ENCODE measurements at places on chromosomes 11 and 22.

DNA sequence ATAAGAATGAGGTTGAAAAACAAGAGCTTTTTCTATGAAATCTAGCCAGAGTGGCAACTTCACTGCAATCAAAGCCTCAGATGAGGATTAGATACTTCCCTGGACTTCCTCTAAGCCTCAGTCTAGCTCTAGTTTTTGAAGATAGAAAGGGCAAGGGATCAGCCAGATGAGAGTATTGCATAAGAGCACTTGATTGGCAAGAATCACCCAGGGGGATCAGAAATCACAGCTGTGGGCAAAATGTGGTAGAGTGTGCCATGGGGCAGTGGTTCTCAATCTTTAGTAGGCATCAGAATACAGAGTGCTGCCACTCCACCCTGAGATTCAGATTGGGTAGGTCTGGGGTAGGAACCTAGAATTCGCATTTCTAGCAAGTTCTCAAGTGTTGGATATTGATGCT, 82.4 kb downstream of the EXT2 start:
- H3K4me3 ChIP-seq: no peak overlapping the region
- H3K4me1 ChIP-seq: no peaks in the 10 kb centered on the region
- no peak for DNase-seq

GRCh38 chr11:65709661-65710060, 2.4 kb upstream of the KAT5 start:
- H3K4me1 ChIP-seq: peaks cover 12% of the 10 kb centered on the region
- H3K27ac ChIP-seq: no peak overlapping the region
- no peak for DNase-seq
- H3K27me3 ChIP-seq: 0 out of 2 replicates have a peak, but pooled peaks cover 2% of the 10 kb centered on the region

DNA sequence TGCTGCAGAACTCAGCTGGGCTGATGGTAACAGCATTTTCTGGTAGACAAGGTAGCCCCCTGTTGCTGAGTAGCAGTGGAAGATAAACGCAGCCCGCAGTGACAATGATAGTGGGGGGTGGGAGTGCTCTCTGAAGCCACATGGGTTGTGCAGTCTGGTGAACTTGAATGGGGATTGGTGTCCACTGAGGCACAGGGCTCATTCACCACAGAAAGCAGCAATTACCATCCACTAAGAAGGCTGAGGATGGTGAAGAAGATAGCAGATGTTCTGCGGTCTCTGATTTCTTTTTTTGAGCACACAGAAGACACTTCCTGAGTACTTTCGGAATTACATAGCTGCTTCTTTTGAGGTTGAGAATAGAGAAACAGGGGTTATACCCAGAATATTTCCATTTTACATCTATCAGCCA, 150.3 kb downstream of the LRRC4C start:
- no peaks in the 10 kb centered on the region for H3K4me1 ChIP-seq
- H3K27me3 ChIP-seq: no peaks in the 10 kb centered on the region
- no peaks in the 10 kb centered on the region for H3K36me3 ChIP-seq

DNA sequence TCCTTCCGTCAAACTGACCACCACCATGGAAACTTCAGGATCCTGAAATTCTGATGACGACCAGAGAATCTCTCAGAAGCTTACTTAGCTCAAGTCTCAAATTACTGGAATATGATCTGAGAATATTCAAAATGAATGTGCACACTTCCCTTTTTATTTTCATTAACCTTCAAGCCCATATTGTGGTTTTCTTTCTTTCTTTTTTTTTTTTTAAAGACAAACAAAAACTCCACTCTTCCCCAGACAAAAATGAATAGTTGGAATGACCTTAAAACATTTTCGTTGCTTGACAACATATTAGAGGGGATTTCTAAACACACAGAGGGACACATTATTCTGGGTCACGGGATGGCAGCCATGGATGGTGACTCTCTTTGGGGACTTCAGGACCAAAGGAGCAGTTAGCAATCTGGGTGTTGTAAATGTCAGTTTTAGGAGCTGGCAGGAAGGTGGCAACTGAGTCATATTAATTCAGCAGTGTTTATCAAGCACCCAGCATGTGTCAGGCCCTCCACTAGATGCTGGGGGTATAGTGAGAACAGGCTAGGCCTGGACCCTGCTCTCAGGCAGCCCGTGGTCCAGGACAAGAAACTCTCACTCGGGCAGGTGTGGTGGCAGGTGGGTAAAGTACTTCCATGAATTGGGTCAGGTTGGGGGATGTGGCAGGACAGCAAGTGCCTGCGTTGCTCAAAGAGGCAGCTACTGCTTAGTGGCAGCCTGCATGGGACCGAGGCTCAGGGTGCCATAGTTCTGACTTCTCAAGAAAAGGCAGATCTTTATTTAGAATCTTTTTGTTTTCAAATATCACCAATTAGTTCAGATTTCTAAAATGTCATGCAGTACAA, 126.1 kb downstream of the HIPK3 start:
- no peaks in the 10 kb centered on the region for H3K27me3 ChIP-seq
- no peak overlapping the region for H3K4me3 ChIP-seq
- peaks cover 2% of the 10 kb centered on the region for H3K4me1 ChIP-seq
- H3K36me3 ChIP-seq: no peaks in the 10 kb centered on the region
- no peak for DNase-seq

- peaks cover 3% of the 10 kb centered on the region for H3K27me3 ChIP-seq
- H3K36me3 ChIP-seq: no peaks in the 10 kb centered on the region
- H3K4me1 ChIP-seq: no peaks in the 10 kb centered on the region
- no peak for DNase-seq
These were observed 117.1 kb downstream of the ENTHD1 start for GRCh38 chr22:39776295-39777009.

DNA sequence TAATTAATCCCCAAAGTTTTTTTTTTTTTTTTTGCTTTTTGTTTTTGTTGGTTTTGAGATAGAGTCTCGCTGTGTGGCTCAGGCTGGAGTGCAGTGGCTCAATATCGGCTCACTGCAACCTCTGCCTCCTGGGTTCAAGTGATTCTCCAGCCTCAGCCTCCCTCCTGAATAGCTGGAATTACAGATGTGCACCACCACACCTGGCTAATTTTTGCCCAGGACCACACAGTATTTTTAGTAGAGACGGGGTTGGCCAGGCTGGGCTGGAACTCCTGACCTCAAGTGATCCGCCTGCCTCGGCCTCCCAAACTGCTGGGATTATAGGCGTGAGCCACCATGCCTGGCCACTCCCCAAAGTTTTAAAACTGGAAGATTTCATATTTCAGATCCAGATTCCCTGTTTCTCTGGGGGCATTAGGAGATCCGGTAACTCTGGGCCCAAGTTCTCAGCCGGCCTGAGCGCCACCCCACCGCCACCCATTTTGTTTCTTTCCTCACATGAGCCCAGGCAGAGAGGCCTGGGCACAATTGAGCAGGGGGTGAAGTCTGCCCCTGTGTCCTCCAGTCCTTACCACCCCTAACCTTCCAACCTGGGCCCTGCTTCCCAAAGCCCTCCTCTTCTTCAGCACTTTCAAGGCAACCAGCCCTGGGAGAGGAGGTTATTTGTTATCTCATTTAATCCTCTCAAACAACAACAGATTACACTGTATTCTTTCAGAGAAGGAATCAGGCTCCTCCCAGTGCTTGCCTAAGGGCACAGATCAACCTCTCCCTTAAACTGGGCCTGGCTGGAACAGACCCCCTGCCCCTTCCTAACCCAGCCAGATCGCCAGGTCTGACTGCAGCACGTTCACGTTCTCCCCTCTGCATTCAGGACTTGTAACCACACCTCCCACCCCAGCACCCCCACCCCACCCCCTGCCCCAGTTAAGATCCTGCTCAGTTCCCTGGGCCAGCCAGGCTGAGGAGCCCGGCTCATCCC, 1.9 kb upstream of the CSNK1E start:
- H3K4me1 ChIP-seq: peaks cover 19% of the 10 kb centered on the region
- H3K27me3 ChIP-seq: no peaks in the 10 kb centered on the region
- H3K4me3 ChIP-seq: no peak overlapping the region

GRCh38 chr11:98565311-98565710, 455.4 kb upstream of the CNTN5 start:
- H3K27me3 ChIP-seq: no peaks in the 10 kb centered on the region
- no peaks in the 10 kb centered on the region for H3K4me1 ChIP-seq
- no peak overlapping the region for H3K4me3 ChIP-seq
- H3K27ac ChIP-seq: no peak overlapping the region
- no peaks in the 10 kb centered on the region for H3K36me3 ChIP-seq
- no peak for DNase-seq

DNA sequence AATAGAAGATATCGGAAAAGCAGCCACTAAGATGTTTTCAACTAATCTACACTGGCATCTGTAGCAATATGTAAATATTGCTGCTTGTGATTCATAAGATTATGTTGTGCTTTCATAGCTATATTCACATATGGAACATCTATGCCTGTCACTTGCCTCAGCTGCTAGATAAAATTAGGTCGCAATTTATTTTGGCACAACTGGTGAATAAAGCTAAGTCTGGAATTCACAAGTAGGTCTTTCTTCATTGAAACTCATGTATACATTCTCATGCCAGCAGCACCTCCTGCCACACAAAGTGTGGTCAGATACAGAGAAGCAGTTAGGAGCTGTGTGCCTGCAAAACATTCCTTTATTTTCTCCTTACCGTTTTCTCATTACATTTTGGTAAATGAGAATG, 543.3 kb upstream of the CHORDC1 start:
- no peaks in the 10 kb centered on the region for H3K4me1 ChIP-seq
- H3K36me3 ChIP-seq: no peaks in the 10 kb centered on the region
- DNase-seq: no peak
- H3K4me3 ChIP-seq: no peak overlapping the region
- H3K27ac ChIP-seq: no peak overlapping the region

- no peaks in the 10 kb centered on the region for H3K36me3 ChIP-seq
- peak overlapping the region; percentile 85 for H3K27ac ChIP-seq
- H3K27me3 ChIP-seq: no peaks in the 10 kb centered on the region
These were observed 646 bp upstream of the PATZ1 start for GRCh38 chr22:31346733-31347250.

- no peak for DNase-seq
- no peaks in the 10 kb centered on the region for H3K27me3 ChIP-seq
- H3K27ac ChIP-seq: peak overlapping the region; percentile 89
- H3K4me3 ChIP-seq: no peak overlapping the region
- peaks cover 100% of the 10 kb centered on the region for H3K4me1 ChIP-seq
These were observed 55.0 kb downstream of the MYH9 start for GRCh38 chr22:36332623-36333332.

DNA sequence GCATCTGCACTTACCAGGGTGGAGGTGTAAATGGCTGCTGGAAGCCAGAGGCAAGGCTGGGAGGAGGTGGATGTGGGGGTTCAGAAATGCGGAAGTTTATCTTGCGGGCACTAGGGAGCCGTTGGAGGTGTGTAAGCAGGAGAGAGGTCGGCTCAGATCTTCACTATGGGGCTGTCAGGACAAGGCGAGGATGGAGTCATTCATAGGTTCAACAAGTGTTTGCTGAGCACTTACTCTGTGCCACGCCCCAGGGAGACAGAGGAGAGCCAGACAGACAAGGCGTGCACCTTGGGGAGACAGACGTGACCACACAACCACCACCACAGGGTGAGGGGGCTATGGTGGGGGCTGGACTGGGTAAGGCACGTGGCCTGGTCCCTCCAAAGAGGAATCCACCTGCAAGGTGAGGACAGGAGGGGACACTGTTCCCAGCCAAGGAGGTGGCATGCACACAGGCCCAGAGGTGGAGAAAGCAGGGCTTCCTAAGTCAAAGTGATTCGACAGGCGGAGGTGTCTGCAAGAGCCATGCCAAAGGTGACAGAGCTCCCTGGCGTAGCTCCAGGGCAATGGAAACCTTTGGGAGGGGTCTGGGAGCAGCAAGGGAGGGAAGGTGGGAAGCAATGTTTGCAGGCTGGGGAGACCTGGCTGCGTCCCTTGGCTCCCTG, 30.8 kb upstream of the TCF20 start:
- H3K27me3 ChIP-seq: no peaks in the 10 kb centered on the region
- DNase-seq: no peak
- no peak overlapping the region for H3K4me3 ChIP-seq
- no peaks in the 10 kb centered on the region for H3K36me3 ChIP-seq

- H3K4me1 ChIP-seq: no peaks in the 10 kb centered on the region
- H3K4me3 ChIP-seq: no peak overlapping the region
- H3K27me3 ChIP-seq: peaks cover 7% of the 10 kb centered on the region
These were observed 99.1 kb upstream of the GRAMD1B start for GRCh38 chr11:123330948-123331347.

GRCh38 chr22:22082229-22082835, 99.7 kb upstream of the TOP3B start:
- no peak overlapping the region for H3K27ac ChIP-seq
- no peaks in the 10 kb centered on the region for H3K27me3 ChIP-seq
- no peaks in the 10 kb centered on the region for H3K4me1 ChIP-seq

DNA sequence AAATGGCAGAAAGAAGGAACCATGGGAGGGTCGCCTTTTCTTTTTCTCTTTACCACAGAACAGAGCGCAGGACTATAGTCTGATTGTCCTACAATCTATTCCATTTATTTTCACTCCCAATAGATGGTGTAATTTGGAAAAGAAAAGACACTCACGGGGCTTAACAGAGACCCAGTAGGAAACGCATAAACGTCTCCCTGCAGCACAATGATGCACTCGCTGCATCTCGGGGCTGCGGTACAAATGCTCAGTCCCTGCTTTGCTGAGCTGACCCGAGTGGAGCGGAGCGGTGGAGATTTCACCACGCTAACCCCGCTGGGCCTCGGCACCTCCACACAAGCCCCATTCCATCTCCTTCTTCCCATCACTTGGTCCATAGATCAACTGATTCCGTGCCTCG, 1.5 kb downstream of the FEZ1 start:
- no peaks in the 10 kb centered on the region for H3K36me3 ChIP-seq
- no peak overlapping the region for H3K4me3 ChIP-seq
- peaks cover 14% of the 10 kb centered on the region for H3K27me3 ChIP-seq
- DNase-seq: no peak

- no peaks in the 10 kb centered on the region for H3K4me1 ChIP-seq
- no peak overlapping the region for H3K27ac ChIP-seq
- DNase-seq: no peak
These were observed 104.7 kb upstream of the E2F8 start for GRCh38 chr11:19345519-19345847.

GRCh38 chr22:37012956-37013355, 6.3 kb downstream of the TST start:
- no peaks in the 10 kb centered on the region for H3K36me3 ChIP-seq
- peaks cover 4% of the 10 kb centered on the region for H3K4me1 ChIP-seq

- H3K4me3 ChIP-seq: no peak overlapping the region
- H3K27me3 ChIP-seq: no peaks in the 10 kb centered on the region
- 0 out of 2 replicates have a peak, but pooled peaks cover 2% of the 10 kb centered on the region for H3K36me3 ChIP-seq
- H3K4me1 ChIP-seq: no peaks in the 10 kb centered on the region
These were observed 11.3 kb downstream of the PCSK7 start for GRCh38 chr11:117220568-117220967.

DNA sequence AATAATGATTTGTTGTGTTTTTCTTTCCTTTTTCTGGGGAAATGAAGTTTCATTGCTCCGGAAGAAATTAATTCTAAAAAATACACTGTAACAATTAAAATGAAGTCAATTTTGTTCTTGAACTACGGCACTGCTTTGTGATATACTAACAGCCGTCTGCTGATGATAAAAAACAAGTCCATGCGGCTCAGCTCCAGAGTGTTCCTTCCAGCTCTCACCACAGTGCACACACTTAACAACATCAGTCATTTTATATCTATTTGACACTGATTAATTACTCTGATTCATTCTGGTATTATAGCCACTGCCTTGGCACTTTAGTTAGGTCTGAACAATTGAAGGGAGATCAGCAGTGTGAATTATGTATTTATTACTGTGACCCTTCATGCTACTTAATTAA, 97.4 kb upstream of the SLC6A5 start:
- H3K27ac ChIP-seq: no peak overlapping the region
- no peaks in the 10 kb centered on the region for H3K27me3 ChIP-seq
- H3K4me1 ChIP-seq: no peaks in the 10 kb centered on the region
- H3K36me3 ChIP-seq: no peaks in the 10 kb centered on the region
- H3K4me3 ChIP-seq: no peak overlapping the region

- H3K27ac ChIP-seq: no peak overlapping the region
- H3K27me3 ChIP-seq: no peaks in the 10 kb centered on the region
- no peaks in the 10 kb centered on the region for H3K4me1 ChIP-seq
- no peaks in the 10 kb centered on the region for H3K36me3 ChIP-seq
These were observed 20.0 kb downstream of the CD82 start for GRCh38 chr11:44585421-44585820.

Measured in Panc1 (cell line).